Naive thymus-derived CD8-positive, alpha-beta T cell (primary cell): ENCODE measurements at places on chromosomes 6 and 20.

GRCh38 chr20:44990957-44991356 is 24.6 kb downstream of the STK4 start:
- DNase-seq, result no peak

- DNase-seq, result no peak
These were observed 37.9 kb downstream of the IPCEF1 start for GRCh38 chr6:154318721-154319120.

- DNase-seq, result no peak
These were observed 48.6 kb downstream of the TCP11 start for GRCh38 chr6:35092362-35093117.

DNA sequence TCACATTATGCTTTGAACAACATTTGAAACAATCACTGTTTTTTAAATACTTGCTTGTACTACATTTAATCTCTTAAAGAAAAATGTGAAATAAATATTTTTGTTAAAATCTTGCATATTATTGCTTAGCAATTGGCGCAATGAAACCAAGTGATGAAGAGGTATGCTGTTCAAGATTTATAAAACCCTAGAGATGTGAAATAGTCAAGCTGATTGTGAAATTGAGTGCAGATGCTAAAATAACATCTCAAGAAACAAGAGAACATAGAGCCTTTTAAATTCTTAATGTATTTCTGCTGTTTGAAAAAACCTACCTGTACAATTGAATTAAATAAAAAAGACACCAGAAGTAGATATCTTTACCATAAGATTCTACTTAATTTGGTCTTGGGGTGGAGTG is 179.2 kb upstream of the MCHR2 start:
- no peak for DNase-seq

DNA sequence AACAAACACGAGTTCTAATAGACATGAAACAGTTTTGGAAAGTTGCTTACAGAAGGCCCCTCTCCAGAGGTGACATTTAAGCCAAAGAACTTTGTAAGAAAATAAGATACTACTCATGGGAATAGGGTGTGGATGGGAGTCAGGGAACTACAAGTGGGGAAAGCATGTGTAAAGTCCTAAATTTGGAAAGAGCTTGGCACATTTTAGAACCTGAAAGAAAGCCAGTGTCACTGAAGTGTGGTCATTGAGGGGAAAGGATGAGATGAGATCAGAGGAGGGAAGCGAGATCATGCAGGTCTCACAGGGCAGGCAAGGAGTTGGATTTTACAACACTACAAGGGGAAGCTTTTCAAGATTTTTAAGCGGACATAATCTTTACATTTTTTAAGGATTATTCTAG is 38.0 kb downstream of the VGLL2 start:
- DNase-seq, result no peak

DNA sequence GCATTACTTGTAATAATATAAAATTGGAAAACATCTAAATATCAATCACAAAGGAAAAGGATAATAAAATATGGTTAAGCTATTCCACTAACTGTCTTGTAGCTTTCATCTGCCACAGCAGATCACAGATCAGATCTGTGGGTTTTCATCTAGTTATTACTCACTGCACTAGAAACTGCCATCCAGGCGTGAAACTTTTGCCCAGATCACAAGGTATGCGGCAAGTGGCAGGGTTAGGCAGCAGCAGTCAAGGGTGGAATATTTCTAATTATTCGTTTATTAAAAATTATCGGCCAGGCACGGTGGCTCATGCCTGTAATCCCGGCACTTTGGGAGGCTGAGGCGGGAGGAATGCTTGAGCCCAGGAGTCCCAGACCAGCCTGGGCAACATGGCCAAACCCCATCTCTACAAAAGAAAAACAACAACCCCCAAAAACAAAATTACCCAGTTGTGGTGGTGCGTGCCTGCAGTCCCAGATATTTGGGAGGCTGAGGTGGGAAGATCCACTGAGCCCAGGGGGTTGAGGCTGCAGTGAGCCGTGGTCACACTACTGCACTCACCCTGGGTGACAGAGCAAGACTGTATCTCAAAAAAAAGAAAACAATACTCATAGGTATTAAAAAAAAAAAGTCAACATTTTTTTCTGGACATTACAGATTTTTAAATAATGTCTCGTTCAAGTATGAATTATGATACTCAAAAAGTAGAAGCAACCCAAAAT is 32.1 kb downstream of the BEND3 start:
- no peak for DNase-seq

- no peak for DNase-seq
These were observed 5.5 kb upstream of the ATRN start for GRCh38 chr20:3465301-3465700.

GRCh38 chr20:45621593-45621992 is 7.9 kb upstream of the WFDC10A start:
- no peak for DNase-seq

DNA sequence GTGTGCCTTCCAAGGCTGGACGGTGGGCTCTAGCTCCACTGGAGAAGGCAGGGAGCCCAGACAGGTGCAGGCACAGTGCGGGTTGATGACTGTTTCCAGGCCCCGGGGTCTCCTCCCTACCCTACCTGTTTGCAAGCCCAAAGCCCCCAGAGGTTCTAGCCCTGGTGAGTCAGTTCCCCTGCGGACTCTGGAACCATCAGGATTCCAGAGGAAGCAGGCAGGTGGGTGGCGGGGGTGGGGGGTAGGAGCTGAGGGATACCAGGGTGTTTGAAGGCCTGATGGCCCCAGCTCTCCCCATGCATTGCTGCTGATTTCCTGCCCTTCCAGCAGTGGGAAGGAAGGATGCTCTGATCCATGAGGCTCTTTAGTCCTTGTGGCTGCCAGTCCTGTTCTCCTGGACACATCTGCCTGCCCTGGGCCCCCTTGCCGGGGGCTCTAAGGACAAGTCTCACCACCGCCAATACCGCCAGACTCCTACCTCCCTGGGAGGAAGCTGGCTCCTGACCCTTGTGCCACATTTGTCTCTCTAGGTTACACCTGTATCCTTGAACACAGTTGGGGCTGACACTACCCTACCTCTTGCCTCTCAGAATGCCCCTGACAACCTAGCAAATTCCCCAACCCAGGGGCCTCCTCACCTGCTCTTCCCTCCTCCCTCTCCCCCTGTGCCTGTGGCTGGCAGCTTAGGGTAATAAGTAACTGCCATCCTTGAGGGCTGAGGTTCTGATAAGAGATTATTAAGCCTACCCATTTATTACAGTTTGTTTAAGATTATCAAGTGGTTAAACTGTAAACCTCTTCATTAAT is 21.7 kb downstream of the KCNK5 start:
- no peak for DNase-seq

GRCh38 chr20:56422076-56422823 is 10.2 kb downstream of the CASS4 start:
- DNase-seq, result no peak

DNA sequence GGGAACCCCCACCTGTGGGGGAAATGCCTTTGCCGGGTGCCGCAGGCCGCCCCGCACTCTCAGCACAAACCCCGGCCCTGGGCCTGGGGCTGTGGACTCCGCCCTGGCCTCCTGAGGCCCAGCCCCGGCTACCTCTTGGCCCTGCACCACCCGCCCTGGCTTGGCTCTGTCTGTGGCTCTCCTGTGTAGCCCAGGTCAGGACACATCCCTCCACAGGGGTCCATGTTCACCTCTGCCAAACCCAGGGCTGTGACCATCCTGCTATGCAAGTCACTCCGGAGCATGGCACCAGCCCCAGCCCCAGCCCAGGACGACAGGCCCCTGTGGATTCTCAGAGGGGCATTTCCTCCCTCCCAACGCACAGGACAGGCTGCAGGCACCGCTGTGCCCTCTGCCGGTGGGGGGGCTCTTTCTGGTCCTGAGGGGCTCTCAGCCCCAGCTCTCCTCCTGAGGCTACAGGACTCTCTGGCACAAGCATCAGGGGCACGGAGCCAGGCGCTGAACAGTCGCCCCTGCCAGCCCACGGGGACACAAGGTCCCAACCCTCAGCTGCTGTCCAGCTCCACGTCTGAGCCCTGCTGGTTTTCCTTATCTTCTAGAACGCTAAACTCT is 45.7 kb downstream of the TAF4 start:
- no peak for DNase-seq

GRCh38 chr6:44435500-44435899 is 48.0 kb downstream of the CDC5L start:
- no peak for DNase-seq

GRCh38 chr6:74741646-74742045 is 464.2 kb downstream of the COL12A1 start:
- no peak for DNase-seq

GRCh38 chr6:43800298-43800623 is 30.2 kb downstream of the VEGFA start:
- DNase-seq, result no peak

DNA sequence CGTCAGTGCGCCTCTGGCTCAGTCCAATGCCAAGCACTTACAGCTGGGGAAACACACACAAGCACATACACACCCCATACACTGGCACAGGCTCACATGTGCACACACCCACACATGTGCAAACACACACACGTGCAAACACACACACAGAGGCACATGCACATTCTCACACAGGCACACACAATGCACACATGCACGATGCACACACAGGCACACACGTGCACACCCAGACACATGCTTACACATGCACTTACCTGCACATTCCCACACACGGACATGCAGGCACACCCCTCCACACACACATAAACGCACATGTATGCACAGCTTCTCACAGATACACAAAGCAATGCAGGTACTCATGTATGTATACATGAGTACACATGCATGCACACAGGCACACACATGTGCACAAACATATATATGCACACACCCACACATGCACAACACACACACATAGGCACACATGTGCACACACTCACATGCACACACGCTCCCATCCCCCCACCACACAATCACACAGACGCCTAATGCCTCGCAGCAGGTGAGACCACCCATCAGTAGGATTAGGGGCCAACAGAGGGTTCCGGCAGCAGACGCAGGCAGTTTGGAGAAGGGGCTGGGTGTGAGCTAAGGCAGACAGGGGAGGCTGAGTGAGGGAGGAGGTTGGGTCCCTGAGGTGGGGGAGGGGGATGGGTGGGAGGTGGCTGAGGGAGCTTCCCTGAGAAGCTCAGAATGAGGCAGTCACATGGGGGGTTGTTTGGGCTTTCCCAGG is 71.2 kb upstream of the SLCO4A1 start:
- no peak for DNase-seq

GRCh38 chr6:16399158-16399557 is 160.8 kb downstream of the GMPR start:
- DNase-seq, result no peak

DNA sequence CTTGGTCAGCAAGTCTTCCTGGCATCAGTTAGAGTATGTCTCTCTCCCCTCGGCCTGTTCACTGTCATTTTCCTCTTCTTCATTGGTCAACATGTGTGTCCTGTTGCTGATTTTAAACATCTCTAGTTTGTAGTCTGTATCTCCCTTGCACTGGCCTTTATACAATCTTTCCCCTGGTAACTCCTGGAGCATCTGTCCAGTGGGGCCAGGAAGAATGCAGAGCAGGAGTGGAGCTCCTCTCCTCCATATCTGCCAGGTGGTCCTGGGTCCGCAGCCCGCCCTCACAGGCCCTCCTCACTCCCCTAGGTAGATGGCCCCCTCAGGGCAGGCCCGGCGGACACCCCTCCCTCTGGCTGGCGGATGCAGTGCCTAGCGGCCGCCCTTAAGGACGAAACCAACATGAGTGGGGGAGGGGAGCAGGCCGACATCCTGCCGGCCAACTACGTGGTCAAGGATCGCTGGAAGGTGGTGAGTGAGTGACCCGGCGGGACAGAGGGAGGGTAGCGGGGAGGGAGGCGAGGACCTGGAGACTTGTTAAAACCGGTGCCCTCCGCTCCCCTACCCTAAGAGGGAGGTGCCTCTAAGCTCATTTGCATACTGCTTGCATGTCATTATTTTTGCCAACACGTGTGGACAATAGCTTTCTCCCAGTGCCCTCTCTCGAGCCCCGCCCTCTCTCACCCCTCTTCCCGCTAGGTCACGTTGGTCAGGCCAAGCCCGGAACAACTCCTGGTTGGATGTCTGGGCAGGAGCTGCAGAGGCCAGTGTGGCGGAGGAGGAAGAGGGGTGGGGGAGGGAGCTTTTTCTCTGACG is 3.2 kb downstream of the TTBK1 start:
- peak; percentile 64 for DNase-seq

DNA sequence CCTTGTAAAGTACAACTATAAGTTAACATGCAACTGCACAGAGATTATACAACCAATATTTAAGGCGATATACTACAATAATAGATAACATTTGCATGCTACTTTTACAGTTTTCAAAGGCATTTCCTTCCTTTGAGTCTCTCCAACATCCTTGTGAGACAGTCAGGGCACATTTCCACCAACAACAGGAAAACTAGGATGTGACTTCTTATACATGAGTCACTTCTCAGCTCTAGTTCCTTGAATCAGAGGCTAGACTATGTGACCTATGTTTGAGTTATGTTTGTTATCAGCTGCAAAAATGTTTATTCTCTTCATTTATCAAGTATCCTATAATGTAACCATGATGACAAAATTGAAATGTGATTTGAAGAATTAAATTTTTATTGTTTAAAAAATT is 51.7 kb upstream of the TFAP2D start:
- DNase-seq, result no peak

DNA sequence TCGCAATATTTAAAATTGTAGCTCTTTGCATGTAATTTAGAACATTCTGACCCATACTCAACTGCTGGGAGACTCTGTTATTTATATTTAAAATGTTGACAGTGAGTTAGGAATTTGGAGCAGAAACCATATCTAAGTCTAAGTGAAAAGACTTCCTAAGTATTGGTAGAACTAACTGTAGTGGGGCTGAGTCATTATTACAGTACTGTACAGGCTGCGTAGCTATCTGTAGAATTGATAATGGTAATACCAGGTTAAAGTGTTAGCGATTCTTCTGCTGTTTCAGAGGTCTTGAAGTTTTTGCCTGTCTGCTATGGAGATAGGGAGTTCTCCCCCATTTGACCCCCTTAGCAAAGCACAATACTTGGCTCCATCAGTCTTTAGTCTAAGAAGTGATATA is 3.6 kb downstream of the TOP1 start:
- DNase-seq, result no peak

- no peak for DNase-seq
These were observed 10.9 kb upstream of the BPIFB6 start for GRCh38 chr20:33020278-33021161.

DNA sequence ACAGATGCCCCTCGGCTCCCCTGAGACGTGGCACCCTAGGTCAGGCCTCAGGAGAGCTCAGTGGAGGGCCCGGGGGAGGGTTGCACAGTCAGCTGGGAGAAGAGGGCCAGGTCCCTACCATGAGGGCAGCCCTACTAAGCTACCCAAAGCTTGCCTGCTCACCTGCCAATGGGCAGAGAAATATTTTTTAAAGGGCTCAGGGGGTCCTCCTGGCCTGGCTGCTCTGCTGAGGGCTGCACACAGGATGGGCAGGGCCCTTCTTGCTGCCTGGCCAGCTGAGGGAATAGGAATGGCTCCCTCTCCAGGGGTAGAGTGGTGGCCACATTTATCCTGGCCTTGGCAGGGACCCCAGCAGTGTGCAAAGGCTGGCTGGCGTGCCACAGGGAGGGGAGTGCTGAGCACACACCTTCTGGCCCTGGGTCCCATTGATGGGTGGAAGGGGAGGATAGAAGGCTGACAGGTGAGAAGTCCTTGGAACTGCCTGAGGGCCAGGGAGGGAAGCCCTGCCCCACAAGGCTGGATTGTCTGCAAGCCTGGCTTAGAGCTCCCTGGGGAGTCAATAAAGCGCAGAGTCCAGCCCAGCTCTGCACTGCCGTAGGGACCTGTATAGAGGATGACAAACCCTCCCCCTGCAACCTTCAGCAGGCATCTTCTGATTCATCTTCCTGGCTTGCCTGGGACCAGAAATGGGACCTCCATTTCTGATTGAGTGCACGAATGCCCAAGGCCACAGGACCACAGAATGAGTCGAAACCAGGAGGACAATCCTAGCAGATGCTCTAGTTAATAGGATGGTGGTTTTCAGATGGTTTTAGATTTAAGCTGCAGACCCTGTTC is 62.1 kb downstream of the NOL4L start:
- DNase-seq, result no peak
